ENCODE measurements at places on chromosomes 7 and 10.

GRCh38 chr7:16812542-16813231, 7.9 kb upstream of the AGR2 start:
- DNase-seq, result no peak

GRCh38 chr10:87578160-87578841, 73.6 kb downstream of the MINPP1 start:
- DNase-seq, result no peak

DNA sequence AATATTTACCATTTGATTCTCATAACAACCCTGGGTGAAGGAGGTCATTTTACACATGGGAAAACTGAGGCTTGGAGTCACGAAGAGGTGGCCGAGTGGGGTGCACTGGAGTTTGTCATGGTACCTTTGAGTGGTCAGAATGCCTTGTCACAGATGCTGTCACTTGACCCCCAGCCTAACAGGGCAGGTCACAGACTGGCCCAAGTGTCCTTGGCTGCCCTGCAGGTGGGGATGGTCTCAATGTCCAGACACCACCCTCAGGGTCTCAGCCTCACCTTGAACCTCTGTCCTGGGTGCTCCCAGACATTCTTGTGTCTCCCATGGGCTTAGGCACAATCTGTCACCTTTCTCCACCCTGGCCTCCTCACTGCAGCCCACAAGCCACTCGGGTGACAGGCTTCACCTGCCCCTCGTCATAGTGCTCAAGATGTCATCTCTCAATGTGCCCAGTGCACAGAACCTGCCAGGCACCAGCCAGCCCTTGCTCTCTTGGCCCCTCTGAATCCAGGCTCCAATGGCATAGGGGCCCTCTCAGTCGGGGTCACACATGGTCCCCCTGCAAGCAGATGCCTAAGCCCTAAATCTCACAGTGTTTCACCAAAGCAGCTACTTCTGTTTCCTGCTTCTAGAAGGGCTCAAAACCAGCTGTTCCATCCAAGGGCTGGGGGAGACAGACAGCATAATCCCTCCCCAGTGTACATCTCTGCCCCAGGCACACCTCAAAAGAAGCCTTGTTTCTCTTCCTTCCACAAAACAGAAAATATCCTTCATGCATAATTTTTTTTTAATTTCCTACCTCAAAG, 76.8 kb upstream of the NANOS1 start:
- DNase-seq, result no peak

DNA sequence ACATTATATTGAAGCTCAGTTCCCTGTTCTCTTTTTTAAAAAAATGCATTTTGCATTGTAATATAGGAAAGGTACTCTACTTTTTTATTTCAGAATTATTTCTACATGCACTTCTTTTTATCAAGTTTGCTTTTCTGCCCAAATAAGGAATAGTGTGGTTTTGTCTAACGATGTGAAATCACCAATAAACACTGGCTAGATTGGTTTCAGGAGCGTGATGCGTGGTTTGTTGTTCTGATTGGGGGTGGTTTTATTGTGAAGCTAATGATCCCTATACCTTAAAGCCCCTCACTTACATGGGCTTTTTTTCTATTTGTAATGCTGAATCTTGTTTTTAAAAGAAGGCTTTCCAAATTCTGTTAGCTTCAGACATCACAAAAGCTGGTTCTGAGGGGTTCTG, 17.6 kb downstream of the ENTPD7 start:
- DNase-seq, result no peak

DNA sequence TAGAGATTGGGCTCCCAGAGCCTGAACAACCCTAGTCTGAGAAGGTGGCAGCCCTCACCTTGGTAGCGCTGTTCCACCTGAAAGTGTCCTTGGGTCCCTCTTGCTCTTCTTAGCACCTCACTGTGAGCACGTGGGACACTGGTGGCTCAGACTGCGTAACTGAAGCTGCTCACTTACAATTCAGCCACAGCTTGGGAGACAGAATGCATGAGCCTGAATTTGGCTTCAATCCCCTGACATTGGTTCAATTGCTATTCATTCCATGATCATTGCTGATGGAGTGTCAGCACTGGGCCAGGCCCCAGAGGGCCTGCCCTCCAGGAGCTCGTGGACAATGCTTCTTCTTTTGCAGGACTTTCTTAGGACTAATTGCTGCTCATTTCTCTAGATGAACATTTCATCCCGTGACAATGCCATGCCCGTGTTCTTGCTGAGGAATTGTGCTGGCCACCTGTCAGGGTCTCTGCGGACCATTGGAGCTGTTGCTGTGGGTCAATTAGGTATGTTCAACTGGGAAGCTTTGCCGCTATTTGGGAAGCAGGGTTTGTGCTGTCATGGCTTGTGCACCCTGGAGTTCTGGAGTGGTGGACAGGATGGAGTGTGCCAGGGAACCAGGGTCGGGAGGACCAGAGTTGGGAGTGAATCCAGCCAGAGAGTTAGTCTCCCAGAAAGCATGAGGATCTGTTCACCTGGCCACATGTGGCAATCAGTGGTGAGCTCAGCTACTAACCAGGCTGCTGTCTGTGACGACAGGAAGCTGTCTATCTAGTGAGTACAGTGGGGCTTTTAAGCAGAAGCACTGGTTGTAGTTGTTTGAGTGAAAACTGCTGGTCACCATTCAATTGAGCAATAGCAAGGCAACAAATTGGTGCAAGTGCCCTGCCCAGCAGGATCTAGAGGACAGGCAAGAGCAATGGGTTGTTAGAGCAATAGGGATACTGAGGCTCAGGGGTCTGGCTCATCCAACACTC, 105.1 kb downstream of the WDFY4 start:
- no peak for DNase-seq

- DNase-seq, result no peak
Observed at GRCh38 chr7:149457766-149458165, 3.1 kb downstream of the ZNF777 start.

DNA sequence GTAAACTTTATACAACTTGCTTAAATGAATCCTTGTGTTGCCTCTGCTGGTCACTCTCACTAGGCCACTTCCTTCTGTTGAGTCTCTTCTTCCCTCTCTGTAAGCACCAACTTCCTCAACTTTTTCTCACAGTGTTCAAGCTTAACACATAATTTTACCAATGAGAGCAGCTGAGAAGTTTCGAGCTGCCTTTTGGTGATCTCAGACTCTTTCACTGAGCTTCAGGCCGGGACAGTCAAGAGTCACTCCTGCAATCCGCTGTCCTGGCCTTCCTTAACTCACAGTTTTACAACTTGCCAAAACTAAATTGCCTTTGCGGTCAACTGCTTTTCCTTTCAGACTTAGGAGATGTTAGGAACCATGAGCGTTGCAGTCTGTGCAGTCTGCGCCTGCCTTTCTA, 47.4 kb downstream of the PRPF18 start:
- no peak for DNase-seq

DNA sequence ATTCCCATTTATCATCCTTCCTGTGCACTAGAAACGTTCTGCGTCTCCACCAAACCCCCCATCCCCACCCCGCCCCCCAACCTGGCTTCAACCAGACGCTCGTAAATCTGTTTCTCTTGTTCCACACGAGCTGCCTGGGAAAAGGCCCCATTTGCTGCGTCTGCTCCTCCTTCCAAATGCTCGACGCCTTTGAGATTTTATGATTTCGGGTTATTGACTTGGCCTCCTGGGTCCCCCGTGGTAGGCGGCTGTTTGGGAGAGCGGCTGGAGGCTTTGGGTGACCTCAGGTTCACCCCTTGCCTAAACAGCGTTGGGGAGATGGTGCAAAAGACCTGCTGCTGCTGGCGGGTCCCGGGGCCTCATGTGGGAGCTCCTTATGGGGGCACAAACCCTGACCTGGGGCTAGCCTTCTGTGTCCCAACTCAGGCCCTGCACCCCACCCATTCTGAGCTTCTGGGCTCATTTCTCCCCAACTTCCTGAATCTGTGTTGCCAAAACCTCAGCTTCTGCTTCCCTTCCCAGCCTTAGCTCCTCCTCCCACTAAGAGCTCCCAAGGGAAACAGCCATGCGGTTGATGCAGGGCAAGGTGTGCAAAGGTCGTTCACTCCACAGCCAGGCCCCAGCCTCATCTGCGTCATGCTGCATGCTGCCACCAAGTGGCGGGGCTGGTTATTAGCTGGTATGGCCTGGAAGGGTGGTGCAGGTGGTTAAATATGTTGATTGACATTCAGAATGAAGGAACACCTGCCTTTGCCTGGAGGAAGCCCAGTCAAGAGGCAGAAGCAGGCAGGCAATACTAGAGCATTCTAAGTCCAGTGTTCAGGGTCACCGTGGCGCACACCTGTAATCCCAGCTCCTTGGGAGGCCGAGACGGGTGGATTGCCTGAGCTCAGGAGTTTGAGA, 49.1 kb upstream of the ELN start:
- DNase-seq, result peak; percentile 49

DNA sequence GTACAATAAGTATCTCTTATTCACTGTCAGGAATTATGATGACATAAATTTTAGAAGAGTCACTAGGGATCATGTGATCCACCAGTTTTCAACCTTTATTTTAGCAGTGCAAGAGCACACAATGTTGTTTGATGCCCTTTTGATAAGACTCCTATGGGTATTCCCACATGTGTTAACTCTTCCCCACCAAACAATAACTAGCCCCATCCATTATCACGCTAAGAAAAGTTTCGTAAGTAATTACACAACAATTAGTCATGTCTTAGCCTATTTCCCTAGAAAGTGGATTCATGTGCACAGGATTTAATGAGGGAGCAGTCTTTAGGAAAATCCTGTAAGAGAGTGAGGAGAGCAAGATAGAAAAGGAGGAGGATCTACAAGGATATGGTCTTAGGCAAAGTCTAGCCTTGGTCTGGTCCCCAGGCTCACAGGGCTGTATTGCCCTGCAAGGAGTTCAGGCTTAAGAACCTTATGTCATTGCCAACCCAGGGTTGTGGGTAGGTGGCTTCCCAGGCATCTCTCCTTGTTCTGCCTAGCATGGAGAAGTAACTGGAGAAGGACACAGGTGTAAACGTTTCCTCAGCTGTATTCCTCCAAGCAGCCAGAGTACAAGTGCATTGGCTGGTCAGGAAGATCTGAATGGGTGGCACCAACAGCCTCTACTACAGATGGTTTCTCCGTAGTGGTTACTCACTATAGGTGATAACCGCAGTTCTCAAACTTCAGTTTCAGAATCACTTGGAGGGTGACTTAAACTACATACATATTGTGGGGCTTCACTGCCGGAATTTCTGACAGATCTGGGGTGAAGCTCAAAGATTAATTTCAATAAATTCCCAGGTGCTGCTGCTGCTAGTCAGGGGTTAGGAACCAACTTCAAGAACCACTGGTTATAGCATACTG, 574.5 kb downstream of the SUGCT start:
- DNase-seq, result no peak

DNA sequence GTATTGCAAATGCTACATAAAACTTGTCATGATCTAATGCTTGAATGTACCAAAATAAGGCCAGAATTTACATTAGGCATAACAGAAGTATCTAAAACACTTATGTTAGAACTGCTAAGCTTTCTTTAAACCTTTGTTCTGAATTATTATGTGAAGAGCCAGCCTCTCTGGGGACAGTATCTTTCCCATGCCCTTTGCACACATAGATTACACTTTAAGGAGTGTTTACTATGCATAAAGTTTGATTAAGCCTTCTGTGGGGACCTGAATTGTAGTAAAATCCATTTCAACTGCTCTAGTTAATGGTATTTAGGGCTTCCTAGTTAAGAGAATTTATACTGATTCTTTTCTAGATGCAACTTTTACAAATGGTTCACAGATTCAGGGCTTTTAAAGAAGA, 444.7 kb downstream of the IPMK start:
- no peak for DNase-seq

DNA sequence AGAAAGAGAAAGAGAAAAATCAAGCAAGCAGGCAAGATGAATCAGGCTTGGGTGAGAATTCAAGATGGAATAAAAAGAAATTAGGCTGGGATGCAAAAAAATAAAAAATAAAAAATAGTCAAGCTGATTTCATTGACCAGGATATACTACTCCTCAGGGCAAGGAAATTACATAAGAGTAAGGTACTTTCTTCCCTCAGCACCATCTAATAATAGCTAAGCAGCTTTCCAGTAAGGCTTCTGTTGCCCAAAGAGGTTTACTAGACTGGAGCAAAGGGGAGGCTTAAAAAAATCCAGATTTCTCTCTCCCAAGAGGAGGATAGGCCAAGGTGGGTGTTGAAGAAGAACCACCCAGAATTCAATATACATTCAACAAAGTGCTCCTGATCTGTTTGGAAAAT, 93.6 kb downstream of the NEURL1 start:
- no peak for DNase-seq

DNA sequence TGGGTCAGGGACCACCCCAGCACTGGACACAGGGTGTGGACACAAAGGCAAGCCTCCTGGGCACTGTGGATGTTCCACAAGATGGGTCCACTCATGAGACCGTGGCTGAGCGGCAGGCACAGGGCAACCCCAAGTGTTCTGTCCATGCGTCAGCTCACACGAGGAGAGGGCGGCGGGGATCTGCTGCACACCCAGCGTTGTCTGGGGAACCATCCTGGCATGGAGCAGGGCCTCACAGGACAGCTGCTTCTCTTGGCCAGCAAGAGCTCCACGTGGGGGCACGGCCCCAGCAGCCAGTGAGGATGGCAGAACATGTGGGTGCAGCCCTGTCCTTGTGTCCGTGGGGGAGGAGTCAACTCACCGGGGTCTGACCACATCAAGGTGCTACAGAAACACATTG, 195.4 kb downstream of the PTPRN2 start:
- DNase-seq, result no peak

Data from HL-60 (cell line).